ENCODE measurements at places on chromosomes 16 and 17. TPM values are rescaled to one million over a fixed set of nuclear protein-coding genes. Genes with fewer than 3 reads are reported as not detected.

- no peak overlapping the region for H3K4me3 ChIP-seq
- H3K36me3 ChIP-seq: no peaks in the 10 kb centered on the region
- H3K27me3 ChIP-seq: no peaks in the 10 kb centered on the region
- DNase-seq: no peak
- H3K27ac ChIP-seq: no peak overlapping the region
These were observed 158.6 kb downstream of the C16orf78 start for GRCh38 chr16:49531931-49532840.

DNA sequence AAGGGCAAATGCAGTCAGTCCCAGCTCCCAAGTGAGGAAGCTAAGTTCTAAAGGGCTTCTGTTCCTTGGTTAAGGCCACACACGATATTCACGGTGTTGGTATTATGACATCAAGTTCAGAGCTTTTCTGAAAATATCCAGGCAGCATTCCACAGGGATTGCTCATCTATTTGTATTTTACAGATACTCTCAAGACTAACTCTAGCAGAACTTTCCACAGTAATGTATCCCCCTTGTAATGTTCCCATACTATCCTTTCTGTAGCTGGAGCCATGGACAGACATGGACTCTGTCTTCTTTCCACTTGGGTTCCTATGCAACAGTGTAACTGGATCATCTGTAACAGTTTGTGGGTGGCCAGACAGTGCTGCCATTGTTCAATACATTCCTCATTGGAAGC lies 13.5 kb downstream of the SDR42E1 start:
- no peaks in the 10 kb centered on the region for H3K36me3 ChIP-seq
- H3K4me1 ChIP-seq: peaks cover 12% of the 10 kb centered on the region
- no peak overlapping the region for H3K4me3 ChIP-seq

DNA sequence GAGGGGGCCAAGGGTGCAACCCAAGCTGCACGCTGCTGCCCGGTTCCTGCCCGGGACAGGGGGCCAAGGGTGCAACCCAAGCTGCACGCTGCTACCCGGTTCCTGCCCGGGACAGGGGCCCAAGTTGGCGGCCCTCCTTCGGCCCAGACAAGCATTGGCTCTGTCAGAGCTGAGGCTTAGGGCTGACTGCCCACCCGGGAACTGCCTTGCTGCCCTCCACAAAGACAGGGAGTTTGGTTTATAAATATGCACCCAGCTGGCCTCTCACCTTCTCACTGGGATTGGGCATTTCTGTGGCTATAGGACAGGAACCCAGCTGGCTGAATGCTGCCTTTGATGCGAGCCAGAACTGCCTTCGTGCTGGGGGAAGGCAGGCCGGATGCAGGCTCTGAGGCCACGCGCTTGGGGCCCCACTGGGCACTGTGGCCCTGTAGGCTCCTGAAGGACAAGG lies 105.7 kb downstream of the IRX5 start:
- DNase-seq: no peak
- H3K27ac ChIP-seq: no peak overlapping the region
- no peaks in the 10 kb centered on the region for H3K27me3 ChIP-seq

DNA sequence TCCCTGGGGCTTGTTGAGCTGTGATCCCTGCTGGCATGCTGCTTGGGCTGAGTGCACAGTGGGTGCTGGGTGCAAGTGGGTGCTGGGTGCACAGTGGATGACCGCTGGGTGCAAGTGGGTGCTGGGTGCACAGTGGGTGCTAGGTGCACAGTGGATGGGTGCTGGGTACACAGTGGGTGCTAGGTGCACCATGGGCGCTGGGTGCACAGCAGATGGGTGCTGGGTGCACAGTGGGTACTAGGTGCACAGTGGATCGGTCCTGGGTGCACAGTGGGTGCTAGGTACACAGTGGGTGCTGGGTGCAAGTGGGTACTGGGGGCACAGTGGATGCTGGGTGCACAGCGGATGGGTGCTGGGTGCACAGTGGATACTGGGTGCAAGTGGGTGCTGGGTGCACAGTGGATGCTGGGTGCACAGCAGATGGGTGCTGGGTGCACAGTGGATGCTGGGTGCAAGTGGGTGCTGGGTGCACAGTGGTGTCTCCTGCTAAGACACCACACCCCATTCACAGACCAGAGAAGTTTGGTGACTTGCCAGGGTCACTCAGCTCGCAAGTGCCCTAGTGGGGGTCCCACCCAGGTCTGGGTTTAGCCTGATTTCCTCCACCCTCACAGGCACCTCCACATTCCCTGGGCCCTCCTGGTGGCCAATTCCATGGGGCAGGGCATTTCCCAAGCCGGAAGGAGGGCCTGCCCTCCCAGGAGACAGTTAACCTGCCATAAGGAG lies 33.5 kb downstream of the ZFPM1 start:
- no peak for DNase-seq
- no peak overlapping the region for H3K4me3 ChIP-seq
- H3K36me3 ChIP-seq: no peaks in the 10 kb centered on the region
- H3K27ac ChIP-seq: no peak overlapping the region

DNA sequence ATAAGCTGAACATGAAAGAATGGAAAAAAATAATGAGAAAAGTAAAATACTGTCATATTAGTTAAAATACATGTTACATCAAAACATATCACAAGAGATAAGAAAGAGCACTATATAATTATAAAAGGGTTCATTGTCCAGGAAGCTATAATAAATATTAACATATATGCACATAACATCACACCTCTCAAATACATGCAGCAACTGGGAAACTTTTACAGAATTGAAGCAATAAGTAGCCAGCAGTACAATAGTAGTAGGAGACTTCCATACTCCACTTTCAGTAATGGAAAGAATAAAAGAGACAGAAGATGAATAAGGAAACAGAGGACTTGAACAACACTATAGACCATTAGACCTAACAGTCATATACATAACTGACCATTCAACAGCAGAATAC lies 90.4 kb downstream of the AHSP start:
- H3K27me3 ChIP-seq: no peaks in the 10 kb centered on the region
- DNase-seq: no peak
- no peak overlapping the region for H3K4me3 ChIP-seq
- no peaks in the 10 kb centered on the region for H3K4me1 ChIP-seq

DNA sequence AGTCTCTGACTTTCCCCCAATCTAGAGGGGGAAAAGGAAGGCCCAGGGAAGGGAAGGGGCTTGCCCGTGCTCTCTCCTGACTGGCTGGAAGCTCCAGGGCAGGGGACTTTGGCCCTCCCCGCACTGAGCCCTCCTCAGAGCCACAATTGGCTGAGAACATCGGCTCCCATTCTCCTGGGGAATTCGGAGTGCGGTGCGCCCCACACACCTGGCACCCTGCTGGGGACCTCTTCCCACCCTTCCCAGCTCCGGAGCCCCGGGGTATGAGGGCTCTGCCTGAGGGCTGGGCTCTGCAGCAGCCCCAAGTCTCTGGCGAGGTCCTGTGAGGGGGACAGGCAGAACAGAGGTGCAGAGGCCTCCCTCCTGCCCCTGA lies 36.0 kb downstream of the PIMREG start:
- H3K4me3 ChIP-seq: no peak overlapping the region
- no peak overlapping the region for H3K27ac ChIP-seq
- DNase-seq: no peak
- H3K36me3 ChIP-seq: no peaks in the 10 kb centered on the region

- DNase-seq: no peak
- no peak overlapping the region for H3K27ac ChIP-seq
- H3K27me3 ChIP-seq: no peaks in the 10 kb centered on the region
- peaks cover 8% of the 10 kb centered on the region for H3K4me1 ChIP-seq
These were observed 21.7 kb downstream of the USP36 start for GRCh38 chr17:78818932-78819331.

The DCXR gene
- 43.6 TPM for total RNA-seq

The EXOC3L1 gene
- 0.26 TPM for total RNA-seq

The HSPB9 gene
- not detected for total RNA-seq

Measured in fibroblast of lung (primary cell).